ENCODE measurements at places on chromosomes 5 and 9. TPM values are rescaled to one million over a fixed set of nuclear protein-coding genes. Genes with fewer than 3 reads are reported as not detected.

DNA sequence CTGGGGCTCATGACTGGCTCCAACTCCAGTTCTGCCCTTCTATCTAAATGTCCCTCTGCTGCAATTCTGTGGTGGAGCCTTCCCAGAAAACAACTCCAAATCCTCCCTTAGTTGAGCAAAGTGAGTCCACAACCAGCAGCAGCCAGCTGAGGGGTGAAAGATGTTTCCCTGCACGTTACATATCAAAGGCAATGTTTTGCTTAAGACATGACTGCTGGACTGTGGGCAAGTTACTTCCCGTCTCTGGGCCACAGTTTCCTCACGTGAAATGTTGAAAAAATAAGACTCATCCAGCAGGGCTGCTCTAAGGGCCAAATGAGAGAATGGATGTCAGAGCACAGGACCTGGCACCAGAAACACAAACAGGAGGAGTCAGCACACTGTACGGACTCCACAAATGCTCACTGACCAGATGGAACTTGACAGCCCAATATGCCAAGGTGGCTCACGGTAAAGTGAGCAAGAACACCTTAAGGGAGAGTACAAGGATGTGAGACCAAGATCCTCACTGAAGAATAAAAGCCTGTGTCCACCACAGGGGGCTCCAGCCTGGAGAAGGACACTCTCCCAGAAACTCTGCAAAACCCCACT is 138.4 kb upstream of the ABCA1 start:
- no peak for DNase-seq

DNA sequence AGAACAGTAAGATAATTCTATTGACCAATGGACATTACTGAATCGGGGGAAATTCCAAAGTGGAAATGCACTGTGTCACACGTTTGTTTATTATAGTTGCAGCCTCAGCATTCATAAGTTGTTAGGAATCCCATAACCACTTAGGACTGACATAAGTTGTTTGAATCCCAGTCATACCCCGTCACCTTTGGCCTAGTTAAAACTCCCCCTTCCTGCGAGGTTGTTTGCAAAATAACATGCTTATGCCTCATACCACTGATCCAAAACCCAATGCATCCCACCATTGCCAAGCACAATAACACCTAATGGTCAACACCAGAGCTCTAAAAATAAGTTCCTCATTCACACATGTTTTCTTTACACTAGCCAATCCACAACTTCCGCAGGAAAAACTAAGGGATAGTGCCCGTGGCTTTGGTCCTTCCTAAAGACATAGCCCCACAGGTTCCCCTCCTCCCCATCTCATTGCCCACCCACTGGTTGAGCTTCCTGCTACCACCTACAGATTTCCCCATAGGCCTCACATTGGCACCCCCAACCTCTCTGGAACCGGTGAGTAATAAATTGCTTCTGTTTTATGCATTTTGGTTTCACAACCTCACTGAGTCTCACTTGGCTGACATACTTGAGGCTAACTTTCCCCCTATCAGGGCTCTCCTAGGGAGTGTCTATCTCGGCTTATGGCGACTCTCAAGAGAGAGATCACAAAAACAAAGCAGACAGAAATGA is 42.3 kb upstream of the MUSK start:
- DNase-seq = no peak

DNA sequence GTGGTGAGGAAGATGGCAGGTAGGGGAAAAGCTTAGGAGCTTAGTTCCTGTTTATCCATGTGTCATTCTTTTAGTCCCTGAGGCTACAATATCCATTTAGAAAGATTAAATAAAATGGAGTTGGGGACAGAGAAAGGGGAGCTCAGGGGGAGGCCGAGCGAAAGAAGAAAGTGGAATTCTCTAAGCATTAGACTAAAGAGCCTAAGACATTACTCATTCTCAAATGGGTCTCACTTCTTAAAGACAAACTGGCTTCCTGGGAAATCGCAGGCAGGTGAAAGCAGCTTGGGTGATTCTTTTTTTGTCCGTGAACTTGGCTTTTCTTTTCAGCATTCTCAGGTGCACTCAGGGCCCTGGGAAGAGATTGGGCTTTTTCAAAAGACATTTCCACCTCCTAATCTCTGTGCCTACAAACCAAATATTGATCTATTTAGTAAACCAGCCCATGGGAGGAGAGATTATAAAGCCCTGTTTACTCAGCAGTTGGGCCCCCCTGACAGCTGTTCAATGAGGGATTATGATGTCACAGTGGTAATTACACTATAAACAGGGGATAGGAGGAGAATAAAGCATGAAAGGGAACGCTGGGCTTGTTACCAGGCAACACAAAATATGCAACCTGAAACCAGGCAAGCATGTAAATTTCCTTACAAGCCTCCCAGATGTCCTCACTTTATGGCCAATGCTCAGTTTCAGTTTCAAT is 584.0 kb downstream of the ACTL7B start:
- peak; percentile 47 for DNase-seq

GRCh38 chr9:133959171-133959570 is 33.0 kb downstream of the VAV2 start:
- DNase-seq = no peak

The SLC25A2 gene
- 1.1 TPM for total RNA-seq

- DNase-seq = no peak
Measured at GRCh38 chr9:88673886-88674285, 138.9 kb downstream of the NXNL2 start.

- no peak for DNase-seq
Measured at GRCh38 chr5:123814801-123815470, 303.0 kb downstream of the CSNK1G3 start.

GRCh38 chr9:125902831-125903512 is 155.8 kb downstream of the PBX3 start:
- no peak for DNase-seq

DNA sequence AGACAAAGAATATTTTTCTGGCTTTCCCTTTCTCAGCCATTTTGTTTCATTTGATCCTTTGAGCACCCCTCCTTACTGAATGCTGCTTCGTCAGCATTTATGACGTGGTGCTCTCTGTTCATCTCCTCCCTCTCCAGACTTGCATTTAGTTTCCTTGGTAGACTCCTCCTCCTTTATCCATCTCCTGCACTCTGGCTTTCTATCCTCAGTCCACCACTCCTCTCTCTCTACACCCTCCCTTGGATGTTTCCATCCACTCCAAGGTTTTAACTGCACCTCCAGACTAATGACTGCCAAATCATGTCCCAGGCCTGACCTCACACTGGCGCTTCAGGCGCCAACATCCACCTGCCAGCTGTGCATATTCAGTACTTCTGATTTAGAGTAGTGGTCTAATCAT is 245.4 kb downstream of the RAB3C start:
- DNase-seq = no peak

DNA sequence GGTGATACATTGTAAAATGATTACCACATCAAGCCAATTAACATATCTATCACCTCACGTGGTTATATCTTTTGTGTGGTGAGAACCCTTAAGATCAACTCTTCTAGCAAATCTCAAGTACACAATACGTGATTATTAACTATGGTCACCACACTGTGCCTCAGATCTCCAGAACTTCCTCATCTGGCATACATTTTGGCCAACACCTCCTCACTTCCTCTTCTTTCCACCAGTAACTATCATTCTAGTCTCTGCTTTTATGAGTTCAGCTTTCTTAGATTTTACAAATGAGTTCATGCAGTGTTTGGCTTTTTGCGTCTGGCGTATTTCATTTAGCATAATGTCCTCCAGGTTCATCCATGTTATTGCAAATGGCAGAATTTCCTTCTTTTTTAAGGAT is 35.8 kb downstream of the PRKACG start:
- DNase-seq = no peak

The ENTREP1 gene
- total RNA-seq = 3.7 TPM

The OR1J2 gene
- not detected for total RNA-seq

GRCh38 chr5:102313912-102314311 is 17.8 kb upstream of the SLCO4C1 start:
- no peak for DNase-seq

The IL5 gene
- total RNA-seq = not detected

DNA sequence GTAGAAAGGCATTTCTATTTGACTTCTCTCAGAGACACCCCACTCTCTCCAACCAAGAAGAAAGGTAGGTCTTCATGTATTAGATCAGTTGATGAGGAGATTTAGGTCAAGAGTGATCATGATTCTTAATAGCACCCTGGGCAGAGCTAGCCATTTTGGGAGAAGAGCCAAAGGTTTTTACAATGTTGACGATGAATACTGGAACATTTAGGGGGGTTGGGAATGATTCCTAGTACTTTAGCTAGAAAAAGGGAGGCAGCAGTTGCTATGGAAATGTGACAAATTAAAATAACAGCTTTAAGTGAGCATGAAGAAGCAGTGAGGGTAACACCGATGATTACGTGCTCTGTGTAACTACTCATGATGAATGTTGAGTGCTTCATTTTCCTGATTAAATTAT is 9.5 kb upstream of the RPS23 start:
- DNase-seq = no peak

The FOXD4L6 gene
- total RNA-seq = not detected

Data from progenitor cell of endocrine pancreas (in vitro differentiated cells).